NCI-H1436 treated with DMSO at 0.1 percent for 48 hours (cell line): ENCODE measurements at places on chromosomes 1 and 21.

GRCh38 chr1:244461245-244462071 lies at the start of gene CATSPERE:
TSS of gene CATSPERE (plus strand) at chr1:244461273. CDS start at chr1:244461430, 157 bp downstream.
- DNase-seq, result peak; percentile 81

- DNase-seq, result no peak
These were observed 1.9 kb upstream of the NTNG1 start for GRCh38 chr1:107138767-107139445.

- no peak for DNase-seq
These were observed 18.8 kb downstream of the SLX9 start for GRCh38 chr21:44958471-44959191.

GRCh38 chr1:37533317-37534093 lies 18.9 kb upstream of the MEAF6 start:
- DNase-seq, result no peak

DNA sequence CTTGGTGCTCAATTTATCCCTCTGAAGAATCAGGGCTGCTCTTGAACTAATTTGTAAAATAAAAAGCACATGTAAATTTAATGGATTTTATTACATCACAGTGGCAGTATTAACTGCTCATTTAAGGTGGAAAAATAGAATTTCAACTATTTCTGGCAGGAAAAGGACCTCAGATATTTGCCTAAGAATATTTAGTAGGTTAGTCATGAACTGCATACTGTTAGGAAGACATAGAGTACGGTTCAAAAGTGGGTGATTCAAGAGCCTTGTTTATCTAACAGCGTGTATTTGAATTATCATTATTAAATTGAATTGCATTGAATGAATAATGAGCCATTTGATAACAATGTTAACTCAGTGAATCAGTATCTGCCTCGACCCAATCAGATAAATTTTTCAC lies 248.8 kb upstream of the PBX1 start:
- no peak for DNase-seq

DNA sequence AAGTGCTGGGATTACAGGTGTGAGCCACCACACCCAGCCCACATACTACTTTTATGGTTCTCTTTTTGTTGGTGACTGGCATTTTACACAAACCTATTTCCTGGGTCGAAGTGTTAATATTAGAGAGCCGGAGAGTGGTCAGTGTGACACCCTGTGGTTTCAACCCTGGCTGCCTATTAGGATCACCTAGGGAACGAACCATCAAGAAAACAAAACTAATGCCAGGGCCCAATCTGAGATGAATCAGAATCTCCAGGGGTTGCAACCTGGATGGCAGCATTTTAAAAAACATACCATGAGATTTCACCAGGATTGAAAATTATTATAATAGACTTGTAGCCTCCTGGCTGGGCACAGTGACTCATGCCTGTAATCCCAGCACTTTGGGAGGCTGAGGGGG lies 6.1 kb downstream of the MRPS21 start:
- DNase-seq, result no peak

DNA sequence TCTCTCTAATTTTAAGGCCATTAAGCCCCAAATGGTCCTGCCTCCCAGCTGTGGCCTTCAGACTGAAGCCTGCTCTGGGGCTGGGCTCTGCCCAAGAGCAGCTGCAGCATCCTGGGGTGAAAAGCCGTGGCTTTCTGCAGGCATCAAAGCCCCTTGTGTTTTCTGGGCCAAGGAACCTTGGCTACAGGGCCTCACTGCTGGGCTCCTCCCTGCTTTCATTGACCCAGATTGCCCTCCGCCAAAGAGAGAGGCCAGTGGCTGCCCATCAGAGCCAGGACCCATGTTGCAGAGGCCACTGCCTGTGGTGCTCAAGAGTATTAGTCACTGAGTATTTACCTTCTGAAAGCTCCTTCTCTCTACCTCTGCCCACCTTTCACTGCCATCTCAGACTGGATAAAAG lies 1.6 kb downstream of the ZNF648 start:
- DNase-seq, result no peak

GRCh38 chr1:169782596-169782995 lies 12.1 kb downstream of the METTL18 start:
- DNase-seq, result no peak

- no peak for DNase-seq
These were observed 661.6 kb upstream of the PKN2 start for GRCh38 chr1:88022516-88022915.

- DNase-seq, result no peak
These were observed 8.2 kb downstream of the PLA2G5 start for GRCh38 chr1:20078171-20078651.

DNA sequence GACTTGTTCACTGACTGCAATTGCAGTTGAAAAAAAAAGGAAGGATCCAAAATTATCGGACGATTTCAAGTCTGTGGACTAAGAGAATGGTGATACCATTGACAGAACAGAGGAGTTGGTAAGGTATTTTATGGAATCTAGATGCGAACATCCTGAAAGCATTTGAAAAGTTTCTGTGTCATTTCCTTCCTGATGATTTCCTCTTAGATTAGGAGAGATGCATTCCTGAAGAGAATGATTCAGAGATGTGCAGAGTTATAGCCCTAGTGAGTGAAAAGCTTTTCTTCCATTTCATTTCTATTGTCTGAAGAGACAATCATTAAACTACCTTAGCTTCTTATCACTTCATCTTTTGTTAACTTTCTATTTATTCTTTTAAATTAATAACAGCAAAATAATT lies 200.0 kb downstream of the KCNK2 start:
- no peak for DNase-seq

DNA sequence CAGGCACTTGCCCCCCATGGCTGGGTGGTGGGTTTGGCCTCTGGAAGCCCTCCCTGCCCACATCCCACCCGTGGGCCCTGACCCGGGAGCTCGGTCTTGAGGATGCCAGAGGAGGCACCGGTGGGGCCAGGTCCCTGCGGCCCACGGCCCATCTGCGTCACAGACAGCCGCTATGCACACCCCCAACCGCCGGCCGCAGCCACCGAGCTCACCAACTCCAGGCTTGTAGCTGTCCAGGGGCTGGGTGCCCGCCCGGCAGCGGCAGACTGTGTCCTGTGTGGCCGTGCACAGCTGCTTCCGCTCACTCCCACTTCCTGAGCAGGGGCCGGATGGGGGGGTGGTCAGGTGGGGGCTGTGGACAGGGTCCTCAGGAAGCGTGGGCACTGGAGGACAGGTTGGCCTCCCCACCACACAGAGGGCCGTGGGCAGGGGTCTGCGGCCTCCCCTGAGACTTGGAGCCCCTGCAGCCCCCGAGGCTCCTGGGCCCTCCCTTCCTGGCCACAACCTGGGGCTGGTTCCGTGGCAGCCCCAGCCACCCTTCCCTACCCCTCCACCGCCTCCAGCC lies 1.1 kb downstream of the TNFRSF4 start:
- no peak for DNase-seq

GRCh38 chr1:235562589-235562988 lies 58.3 kb upstream of the B3GALNT2 start:
- no peak for DNase-seq

- no peak for DNase-seq
These were observed 55.8 kb upstream of the CLDN14 start for GRCh38 chr21:36535618-36536241.

- DNase-seq, result no peak
These were observed 63.2 kb downstream of the IER5 start for GRCh38 chr1:181151378-181152326.

DNA sequence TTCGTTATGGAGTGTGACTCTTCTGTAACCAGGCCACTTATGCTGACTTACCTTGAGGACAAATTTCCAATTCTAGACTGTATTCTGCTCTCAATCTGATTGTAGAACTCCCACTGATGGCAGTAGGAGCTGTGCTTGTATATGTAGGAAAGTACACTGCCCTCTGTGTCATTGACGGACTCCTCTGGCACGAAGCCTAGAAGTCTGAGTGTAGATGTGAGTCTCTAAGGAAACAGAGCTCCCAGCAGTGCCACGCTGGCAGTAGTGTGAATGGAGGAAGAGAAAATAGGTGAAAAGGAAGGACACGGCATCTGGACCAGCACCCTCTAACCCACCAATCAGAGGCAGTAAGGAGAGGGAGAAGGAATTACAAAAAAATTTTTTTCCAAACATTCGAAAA lies 130.4 kb upstream of the ADGRL2 start:
- peak; percentile 36 for DNase-seq

DNA sequence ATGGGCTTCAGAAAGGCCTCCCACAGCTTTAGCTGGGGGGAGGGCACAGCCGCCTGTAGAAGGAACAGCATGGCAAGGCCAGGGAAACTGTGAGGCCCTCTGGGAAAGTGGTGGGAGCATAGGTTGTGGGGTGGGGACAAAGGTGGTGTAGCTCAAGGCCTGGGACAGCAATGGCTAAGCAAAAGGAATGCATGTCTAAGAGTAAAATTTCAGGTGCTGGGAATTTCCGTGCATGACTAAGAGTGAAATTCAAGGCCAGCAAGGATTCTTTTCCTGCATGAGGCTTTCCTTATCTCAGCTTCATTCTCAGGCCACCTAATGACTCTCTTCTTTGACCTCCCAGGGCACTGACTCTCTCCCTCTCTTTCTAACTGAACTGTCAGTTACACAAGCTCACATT lies 86.5 kb upstream of the WNT4 start:
- DNase-seq, result no peak

DNA sequence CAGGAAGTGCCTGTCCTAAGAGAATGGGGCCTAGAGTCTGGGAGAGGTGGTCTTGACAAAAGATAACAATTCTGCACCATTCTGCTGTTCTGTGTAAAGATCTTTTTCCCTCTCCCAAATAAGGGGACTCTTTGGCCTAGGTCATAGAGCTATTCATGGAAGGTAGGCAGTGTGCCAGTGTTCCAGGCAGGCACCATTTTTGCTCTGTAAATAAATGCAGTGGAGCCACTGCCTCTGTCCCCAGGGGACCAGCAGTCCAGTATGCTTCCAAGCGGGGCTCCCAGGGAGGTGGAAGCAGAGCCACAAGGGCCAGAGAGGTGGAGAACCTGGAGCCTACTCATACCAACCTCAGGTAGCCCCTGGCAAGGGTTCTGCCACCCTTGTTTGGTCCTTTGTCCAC lies 25.9 kb downstream of the KCNA2 start:
- DNase-seq, result no peak

- DNase-seq, result no peak
These were observed 237.5 kb upstream of the ESRRG start for GRCh38 chr1:216960716-216961115.

GRCh38 chr1:237692255-237692654 lies 198.5 kb downstream of the ZP4 start:
- DNase-seq, result no peak

- no peak for DNase-seq
These were observed 70.2 kb downstream of the NFIA start for GRCh38 chr1:61152469-61153105.

GRCh38 chr1:108708691-108709660 lies 3.7 kb upstream of the FNDC7 start:
- no peak for DNase-seq

DNA sequence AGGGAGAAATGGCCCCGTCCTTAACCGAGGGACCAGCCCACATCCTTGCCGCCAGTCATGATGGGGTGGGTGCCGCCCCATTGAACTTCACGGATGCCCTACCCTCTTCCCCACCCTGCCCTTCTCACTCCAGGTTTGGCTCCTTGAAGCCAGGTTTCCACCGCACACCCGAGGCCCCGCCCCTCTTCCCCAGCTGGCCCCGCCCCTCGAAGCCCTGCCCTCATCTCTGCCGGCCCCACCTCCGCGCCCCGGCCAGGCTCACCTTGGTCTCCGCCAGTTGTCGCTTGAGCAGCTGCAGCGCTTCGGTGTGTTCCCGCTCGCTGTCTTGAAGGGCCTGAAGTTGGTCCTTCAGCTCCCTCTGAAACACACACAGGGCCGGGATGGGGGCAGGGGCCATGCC lies 16.6 kb downstream of the TRIM62 start:
- DNase-seq, result no peak

- DNase-seq, result no peak
These were observed 36.3 kb upstream of the IL10 start for GRCh38 chr1:206808615-206809014.

DNA sequence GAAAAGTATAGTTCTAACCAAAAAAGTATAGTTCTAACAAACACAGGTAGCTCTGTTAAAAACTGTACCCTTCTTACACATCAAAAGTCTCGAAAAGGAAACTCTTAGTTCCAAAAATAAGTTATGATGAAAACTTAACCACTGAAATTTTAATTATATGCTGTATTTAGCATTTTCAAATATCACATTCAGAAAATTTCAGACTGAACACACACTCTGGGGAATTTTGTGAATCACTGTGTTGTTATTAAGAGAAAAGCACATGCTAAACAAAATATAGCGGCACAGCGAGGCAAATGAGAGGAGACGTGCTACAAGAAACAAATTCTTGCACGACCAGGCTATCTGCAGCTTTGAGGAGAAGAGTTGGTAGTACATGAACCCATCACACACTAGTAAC lies 30.4 kb downstream of the VAV3 start:
- DNase-seq, result no peak

GRCh38 chr1:182279302-182279701 lies 112.3 kb downstream of the GLUL start:
- no peak for DNase-seq
